Mammary epithelial cell (primary cell): ENCODE measurements at places on chromosomes 3 and 15. TPM values are rescaled to one million over a fixed set of nuclear protein-coding genes. Genes with fewer than 3 reads are reported as not detected.

Gene CPB1
- polyA plus RNA-seq, result not detected

Gene PROS1
- 6.2 TPM for polyA plus RNA-seq

Gene NR2F2
- polyA plus RNA-seq, result 17.8 TPM

- peak; percentile 27 for DNase-seq
These were observed 57.9 kb downstream of the ARHGAP31 start for GRCh38 chr3:119352034-119352609.

DNA sequence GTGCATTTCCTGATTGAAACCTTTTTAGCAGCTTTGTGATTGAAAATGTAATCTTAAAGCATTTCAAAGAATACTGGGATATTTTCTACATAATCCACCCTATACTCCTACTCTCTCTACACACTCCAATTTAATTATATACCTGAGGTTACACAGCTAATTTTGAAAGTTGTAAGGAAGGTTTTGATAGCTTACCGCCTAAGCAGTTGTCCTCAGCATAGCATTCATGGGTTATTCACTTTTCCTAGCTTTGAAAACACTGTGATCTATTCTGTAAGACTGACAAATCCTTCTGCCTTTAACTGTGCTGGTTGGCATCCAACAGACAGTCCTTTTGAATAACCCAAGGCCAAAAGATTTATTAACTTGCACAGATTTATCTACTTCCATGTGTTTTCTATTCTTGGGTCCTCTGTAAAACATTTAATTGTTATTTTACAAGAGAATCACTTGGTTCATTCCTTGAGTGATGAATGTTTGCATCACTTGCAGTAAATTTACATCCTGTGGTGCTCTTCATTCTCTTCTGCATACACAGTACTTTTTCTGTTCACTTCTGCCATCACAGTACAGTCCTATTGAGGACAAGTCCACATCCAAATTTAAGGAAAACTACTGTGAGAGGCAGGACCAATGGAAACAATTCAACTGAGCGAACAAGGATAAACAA lies 44.8 kb downstream of the SERPINI1 start:
- DNase-seq, result no peak

- no peak for DNase-seq
These were observed 25.4 kb upstream of the PIGZ start for GRCh38 chr3:196994056-196994455.
